ENCODE measurements at places on chromosomes 16 and 17.
A peak's percentile ranks its signal among the peaks of the same experiment; 100 is the strongest.

GRCh38 chr16:35449663-35450062 is 1990.3 kb downstream of the TP53TG3F start:
- DNase-seq = no peak

DNA sequence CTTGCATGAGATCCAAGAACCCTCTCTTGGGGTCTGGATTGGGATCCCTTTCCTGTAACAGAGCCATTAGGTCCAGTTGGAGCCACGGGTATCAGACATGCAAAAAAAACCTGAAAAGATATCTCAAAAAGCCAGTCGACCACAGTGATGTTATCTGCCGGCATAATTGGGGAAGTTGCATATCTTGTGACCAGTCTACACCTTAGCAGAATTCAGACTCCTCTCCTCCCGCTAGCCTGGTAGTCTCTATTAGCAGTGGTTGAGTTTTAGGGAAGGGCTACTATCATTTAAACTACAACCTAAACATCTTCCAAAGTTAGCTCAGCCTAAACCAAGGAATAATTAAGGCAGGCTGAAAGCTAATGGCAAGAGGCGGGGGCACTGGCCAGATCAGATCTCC is 16.2 kb upstream of the PSMD7 start:
- no peak for DNase-seq

GRCh38 chr16:20838240-20838639 is 31.9 kb downstream of the REXO5 start:
- DNase-seq = no peak

DNA sequence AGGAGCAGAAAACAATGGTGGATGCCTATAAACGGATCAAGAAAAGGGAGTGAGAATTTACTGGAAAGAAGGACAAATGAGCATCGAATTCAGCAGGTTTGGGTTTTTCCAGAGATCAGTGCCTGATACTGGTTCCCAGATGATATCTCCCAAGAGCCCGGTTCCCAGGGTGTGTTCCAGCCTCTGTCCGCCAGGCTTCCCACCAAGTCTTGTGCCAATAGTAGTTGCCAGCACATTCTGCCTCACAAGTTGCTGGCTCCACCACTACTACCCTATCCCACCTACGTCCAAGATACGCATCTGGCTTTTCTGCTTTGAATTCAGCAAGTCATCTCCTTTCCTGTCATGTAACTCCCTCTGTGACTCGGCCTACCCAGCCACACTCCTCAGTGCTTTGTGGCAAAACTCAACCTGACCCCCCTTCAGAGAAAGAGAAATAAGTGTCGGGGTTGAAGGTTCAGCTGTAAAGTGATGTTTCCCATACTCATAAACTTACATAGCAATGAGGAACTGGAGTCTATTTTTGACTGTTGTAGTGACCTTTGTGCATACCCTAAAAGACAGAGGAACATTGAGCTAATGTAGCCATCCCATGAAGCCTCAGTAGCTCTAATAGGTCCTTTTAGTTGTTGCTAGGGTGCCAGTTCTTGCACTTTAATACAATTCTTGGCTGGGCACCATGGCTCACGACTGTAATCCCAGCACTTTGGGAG is 277.0 kb downstream of the IRX3 start:
- no peak for DNase-seq

GRCh38 chr16:58021661-58022551 is 3.6 kb upstream of the MMP15 start:
- DNase-seq = peak; percentile 36

GRCh38 chr16:58889516-58889915 is 155.4 kb upstream of the GOT2 start:
- DNase-seq = no peak

DNA sequence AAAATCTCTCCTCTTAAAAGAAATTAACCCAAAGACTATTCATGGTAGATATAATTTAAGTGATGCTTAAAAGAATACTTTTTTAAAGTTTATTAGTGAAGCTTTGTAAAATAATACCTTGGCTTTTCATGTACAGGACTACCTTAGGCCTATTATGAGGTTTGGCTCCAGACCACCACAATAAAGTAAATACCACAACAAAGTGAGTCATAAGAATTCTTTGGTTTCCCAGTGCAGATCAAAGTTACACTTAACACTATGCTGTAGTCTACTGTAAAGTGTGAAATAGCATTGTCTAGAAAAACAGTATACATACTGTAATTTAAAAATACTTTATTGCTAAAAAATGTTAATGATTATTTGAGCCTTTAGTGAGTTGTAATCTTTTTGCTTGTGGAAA is 31.7 kb downstream of the CLTC start:
- DNase-seq = no peak

DNA sequence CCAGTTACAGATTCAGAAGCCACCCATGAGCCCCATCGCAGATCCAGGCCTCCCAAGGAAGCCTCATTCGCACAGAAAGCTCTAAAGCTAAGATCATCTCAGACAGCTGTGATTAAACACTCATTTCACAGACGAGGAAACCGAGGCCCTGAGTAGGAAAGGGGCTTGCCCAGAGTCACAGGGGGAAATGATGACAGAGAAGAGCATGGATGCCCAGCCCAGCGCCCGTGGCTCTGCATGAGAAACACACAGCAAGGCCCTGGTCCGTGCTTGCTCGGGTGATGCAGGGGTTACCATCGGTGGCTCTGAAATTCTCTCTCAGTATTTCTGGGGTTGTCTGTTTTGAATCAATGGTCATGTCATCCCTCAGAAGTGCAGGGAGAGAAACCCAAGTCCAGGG is 109.6 kb downstream of the C16orf78 start:
- DNase-seq = no peak

GRCh38 chr16:22675745-22676540 is 138.0 kb upstream of the HS3ST2 start:
- no peak for DNase-seq

DNA sequence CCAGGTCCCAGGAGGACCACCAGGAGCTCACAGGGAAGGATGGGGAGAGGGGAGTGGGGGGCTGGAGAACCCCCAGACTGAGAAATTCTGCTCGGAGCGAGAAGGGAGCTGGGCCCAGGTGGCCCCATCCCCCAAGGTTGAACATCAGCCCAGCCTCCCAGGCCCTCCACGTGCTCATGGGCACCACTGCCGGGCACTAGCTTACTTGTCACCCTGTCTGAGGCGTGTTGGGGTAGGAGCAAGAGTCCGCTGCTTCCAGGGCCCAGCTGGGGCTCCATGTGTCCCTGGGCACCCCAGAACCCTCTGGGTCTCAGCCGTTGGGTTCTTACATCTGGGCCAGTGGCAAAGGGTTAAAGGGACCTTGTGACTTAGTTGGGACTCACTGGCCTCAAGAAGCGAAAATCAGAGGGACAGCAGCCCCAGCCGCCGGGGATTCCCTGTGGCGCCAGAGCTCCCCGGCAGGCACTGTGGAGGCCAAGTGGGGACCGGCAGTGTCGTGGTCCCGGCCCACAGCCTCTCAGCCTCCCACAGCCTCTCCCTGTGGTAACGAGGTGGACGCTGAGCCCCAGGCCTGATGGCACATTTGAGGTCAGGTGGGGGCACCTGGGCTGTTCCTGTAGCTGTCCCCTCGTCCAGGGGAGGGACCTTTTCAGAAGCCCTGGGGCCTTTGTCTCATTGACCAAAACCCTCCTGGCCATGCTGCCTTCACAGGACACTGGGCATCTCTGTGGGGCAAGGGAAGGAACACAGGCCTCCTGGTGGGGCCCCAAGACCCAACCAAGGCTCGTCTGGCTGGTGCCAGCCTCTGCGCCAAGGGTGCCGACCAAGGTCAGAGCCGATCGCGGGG is 33.7 kb upstream of the CDH15 start:
- DNase-seq = no peak

- DNase-seq = no peak
Observed at GRCh38 chr17:79062691-79063090, 11.9 kb upstream of the ENGASE start.

- no peak for DNase-seq
Observed at GRCh38 chr16:54632322-54633220, 298.1 kb upstream of the IRX5 start.

GRCh38 chr17:63445065-63445464 is 1.0 kb downstream of the CYB561 start:
- DNase-seq = no peak

GRCh38 chr16:1137604-1138003 is 15.3 kb upstream of the CACNA1H start:
- DNase-seq = no peak

DNA sequence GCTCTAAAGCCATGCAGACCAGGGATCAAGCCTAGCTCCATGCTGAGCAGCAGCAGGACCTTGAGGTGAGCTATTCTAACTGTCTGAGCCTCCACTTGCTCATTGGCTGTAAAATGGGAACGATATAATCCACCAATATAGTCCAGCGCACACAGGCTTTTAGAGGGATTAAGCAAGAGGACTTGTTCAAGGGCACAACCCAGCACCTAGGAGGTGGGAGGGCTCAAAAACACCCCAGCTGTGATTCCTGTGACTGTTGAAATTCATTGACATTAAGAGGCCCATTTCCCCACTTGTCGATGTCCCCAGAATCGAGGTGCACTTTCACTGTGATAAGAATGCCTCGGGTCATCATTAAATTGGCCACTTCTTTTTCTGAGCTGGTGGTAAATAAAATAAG is 4.1 kb downstream of the USH1G start:
- DNase-seq = no peak

GRCh38 chr17:33966410-33967059 is 288.6 kb upstream of the CCL2 start:
- DNase-seq = no peak

- no peak for DNase-seq
Observed at GRCh38 chr17:79216826-79217225, 142.2 kb downstream of the ENGASE start.

GRCh38 chr16:68356249-68356918 is 45.6 kb downstream of the PRMT7 start:
- no peak for DNase-seq

DNA sequence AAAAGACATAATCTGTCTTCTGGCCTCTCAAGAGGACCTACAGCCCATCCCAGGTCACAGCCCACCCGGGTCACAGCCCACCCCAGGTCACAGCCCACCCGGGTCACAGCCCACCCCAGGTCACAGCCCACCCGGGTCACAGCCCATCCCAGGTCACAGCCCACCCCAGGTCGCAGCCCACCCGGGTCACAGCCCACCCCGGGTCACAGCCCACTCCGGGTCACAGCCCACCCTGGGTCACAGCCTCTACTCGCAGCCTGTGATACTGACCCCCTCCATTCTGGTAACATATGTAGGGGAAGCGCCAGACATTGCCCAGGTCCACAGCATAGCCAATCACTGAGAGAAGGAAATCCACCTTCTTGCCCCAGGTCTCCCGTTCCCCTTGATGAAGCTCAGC is 14.2 kb downstream of the SLC6A4 start:
- no peak for DNase-seq

- no peak for DNase-seq
Observed at GRCh38 chr17:39739885-39740356, 2.2 kb downstream of the GRB7 start.

DNA sequence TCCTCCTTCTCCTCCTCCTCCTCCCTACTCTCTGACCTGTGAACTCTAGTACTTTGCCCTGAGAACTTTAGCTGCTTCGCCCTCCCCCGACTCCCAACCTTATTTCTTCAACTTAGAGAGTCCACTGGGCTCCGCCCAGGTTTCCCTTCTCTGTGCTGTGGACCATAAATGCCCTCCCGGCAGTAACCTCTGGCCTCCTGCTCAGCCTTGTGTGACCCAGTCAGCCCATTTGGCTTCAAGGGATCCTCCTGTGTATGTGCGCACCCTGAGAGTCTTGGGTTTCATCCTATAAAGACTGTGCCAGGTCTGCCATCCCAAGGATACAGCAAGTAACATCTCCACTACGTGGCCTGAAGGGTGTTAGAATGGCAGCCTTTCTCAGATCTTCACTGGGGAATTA is 275.6 kb upstream of the C16orf82 start:
- DNase-seq = no peak

DNA sequence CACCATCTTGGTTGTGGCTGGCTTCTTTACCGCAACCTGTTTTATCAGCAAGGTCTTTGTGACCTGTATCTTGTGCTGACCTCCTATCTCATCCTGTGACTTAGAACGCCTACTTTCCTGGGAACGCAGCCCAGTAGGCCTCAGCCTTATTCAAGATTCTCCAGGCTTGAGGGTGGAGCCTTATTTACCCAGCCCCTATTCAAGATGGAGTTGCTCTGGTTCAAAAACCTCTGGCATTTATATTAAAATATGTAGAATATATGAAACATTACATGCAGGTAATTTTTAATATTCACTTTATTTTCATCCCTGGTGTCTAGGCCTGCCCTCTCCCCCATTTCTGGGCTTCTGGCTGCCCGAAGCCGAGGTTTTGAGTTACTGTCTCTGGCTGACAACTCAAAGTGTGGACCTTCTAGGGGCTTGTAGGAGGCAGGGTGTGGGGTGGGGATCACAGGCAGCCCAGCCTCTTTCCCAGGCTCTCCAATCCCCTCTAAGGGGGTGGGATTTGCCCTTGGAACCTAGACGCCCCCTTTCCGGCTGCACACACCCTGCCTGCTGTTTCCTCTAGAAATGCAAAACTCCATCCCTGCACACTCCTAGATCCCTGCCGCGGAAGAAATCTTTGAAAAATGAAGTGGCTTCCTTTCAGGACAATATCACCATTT is 152.0 kb downstream of the KCNJ12 start:
- no peak for DNase-seq

DNA sequence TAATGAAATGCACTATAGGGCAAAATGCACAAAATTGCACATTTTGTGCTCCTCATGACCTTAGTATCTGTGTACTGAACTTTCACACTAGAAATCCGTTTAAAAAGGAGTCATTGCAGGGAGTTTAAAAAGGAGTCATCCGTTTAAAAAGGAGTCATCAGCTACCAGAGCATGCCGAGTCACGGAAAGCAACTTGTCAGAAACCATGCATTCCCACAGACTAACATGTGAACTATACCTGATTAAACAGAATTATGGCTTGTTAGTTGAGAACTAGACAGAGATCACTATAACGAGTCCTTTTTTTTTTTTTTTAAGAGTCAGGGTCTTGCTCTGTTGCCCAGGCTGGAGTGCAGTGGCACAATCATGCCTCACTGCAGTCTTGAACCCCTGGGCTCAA is 35.9 kb downstream of the SLC6A4 start:
- DNase-seq = no peak

- no peak for DNase-seq
Observed at GRCh38 chr16:58464916-58465731, 34.8 kb upstream of the NDRG4 start.

GRCh38 chr16:7964167-7964566 is 626.1 kb downstream of the TMEM114 start:
- no peak for DNase-seq

GRCh38 chr17:75142236-75142971 is 10.9 kb upstream of the NT5C start:
- no peak for DNase-seq

DNA sequence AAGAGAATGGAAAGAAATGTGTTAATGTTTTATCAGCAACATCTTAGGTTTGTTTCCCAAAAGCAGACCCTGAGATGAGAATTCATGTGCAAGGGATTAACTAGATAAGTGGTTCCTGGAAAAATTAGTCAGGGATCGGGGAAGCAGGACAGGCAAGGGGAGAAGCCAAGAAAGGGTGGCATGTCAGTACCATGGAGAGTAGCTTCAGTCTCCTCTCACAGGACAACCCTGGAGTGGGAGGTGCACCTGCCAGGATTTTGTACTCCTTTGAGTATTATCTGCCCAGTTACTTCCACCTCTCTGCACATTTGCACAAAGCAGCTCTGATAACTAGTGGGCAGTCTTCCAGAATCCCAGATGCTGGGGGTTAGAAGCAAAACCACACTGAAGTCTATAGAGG is 117.0 kb downstream of the RGS9 start:
- DNase-seq = peak; percentile 43

- DNase-seq = no peak
Observed at GRCh38 chr16:35011-35677, 18.3 kb downstream of the POLR3K start.

Data from AG08395 (cell line).